NCI-H82 (cell line): ENCODE measurements at places on chromosomes 6 and 20.

- DNase-seq: peak; percentile 42
These were observed 472.3 kb upstream of the CITED2 start for GRCh38 chr6:139846538-139847456.

GRCh38 chr6:1175877-1176276, 136.0 kb upstream of the FOXQ1 start:
- no peak for DNase-seq

DNA sequence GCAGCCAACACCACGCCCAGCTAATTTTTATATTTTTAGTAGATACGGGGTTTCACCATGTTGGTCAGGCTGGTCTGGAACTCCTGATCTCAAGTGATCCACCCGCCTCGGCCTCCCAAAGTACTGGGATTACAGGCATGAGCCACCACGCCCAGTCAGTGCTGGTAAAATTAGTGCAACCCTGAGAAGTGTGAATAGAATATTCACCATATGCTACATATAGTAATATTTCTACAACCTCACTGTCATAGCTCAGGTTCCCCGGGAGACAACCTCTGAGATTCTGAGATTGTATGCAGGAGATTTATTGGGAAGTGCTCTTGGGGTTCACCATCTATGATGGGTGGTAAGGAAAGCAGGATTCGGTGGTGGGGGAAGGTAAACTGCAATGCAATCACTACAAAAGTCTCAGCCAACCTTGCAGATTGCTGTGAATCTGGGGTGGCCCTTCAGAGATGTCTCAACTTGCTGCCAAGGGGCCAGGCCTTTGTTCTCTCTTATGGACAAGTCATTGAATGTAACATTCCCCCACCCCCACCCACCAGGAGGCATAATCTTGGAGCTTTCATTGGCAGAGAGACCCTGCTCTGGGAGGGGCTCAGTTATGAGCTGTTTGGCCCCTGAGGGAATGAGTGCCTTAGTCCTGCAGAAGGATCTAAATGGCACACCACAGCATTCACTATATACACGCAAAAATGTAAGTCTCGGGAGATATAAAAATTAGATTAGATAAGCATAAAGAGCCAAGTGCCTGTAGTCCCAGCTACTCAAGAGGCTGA, 34.0 kb upstream of the SEC63 start:
- no peak for DNase-seq

DNA sequence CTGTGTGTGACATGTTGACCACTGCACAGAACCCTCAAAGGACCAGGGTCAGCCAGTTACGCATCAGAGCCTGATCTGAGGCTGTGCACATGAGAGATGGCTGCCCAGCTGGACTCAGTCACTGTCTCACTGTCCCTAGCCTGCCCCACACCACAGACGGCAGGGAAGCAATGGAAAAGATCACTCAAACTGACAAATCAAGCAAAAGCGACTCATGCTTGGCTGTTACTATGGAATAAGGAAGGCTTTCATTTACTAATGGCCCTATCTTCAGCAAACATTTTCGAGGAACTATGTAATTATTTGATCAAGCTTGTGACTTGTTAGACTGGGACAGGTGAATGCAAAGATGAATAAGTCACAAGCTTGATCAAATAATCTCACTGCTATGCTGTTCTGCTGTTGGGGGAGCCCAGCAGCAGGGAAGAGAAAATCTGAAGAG, 137.0 kb downstream of the SLC23A2 start:
- DNase-seq: no peak

GRCh38 chr6:107636486-107636885, 146.6 kb downstream of the SOBP start:
- no peak for DNase-seq

DNA sequence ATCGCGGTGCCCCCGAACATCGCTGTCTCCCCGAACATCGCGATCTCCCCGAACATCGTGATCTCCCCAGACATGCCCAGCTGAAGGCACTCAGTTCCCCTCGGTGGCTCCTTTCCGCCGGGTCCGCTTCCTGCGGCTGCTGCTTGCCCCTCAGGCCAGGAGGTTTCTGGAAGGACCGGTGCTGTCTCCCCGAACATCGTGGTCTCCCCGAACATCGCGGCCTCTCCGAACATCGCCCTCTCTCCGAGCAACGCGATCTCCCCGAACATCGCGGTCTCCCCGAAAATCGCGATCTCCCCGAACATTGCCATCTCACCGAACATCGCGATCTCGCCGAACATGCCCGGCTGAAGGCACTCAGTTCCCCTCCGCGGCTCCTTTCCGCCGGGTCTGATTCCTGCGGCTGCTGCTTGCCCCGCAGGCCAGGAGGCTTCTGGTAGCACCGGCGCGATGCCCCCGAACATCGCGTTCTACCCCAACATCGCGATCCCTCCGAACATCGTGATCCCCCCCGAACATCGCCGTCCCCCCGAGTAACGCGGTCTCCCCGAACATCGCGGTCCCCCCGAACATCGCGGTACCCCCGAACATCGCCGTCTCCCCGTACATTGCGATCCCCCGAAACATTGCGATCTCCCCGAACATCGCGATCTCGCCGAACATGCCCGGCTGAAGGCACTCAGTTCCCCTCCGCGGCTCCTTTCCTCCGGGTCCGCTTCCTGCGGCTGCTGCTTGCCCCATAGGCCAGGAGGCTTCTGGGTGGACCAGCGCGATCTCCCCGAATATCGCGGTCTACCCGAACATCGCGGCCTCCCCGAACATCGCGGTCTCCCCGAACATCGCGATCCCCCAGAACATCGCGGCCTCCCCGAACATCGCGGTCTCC, 808 bp downstream of the ULBP1 start:
- DNase-seq: peak; percentile 39

GRCh38 chr20:59484228-59484627, 120.1 kb upstream of the PHACTR3 start:
- DNase-seq: no peak

- no peak for DNase-seq
These were observed 32.8 kb upstream of the CEP85L start for GRCh38 chr6:118683881-118684872.

- DNase-seq: no peak
These were observed 129.2 kb upstream of the SNX9 start for GRCh38 chr6:157693867-157694266.

DNA sequence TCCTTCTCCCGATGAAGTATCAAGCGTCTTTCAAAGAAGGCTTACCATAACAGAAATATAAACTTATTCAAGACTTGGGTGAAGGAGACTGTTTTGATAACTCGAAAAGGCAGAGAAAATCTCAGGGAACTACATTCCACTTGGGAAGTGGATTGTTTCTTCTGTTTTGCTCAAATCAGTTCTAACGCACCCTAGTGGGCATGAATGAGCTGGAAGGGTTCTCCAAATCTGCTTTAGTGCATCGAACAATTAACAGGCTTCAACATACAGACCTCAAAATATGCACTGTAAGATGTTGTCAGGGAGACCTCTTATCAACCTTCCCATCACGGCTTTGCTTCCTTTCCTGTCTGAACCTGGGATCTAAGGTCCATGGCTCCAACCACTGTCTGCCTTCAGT, 392.5 kb downstream of the CD83 start:
- no peak for DNase-seq

- peak; percentile 37 for DNase-seq
These were observed 14.5 kb downstream of the ARHGAP18 start for GRCh38 chr6:129695373-129696027.
